ENCODE measurements at places on chromosomes 2 and 18.

DNA sequence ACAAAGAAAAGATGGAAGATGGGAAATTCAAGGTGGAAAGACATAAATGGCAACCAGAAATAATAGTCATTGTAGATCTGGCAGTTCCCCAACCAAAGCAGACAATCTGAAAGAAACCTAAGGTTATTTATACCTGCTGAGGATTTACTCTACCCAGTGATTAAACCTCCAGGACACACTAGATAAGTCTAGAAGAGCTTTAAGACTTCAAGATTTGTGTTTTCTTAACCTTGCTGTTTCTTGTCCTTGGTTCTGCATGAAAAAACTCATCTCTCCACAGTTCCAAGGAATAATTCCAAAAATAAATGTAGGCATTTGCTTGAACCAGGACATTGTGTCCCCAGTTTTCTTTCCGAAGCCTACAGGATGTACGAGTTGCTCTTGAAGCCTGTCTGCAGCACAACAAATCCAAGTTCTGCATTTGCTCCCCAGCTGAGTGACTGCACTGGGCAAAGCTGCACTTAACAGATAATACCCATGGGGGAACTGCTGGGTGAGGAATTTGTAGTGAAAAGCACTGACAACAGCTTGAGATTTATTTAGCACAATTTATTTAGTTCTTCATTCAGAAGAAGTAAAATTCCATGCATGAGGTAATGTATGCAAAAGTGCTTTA lies 19.8 kb downstream of the DTNA start:
- no peak for DNase-seq

DNA sequence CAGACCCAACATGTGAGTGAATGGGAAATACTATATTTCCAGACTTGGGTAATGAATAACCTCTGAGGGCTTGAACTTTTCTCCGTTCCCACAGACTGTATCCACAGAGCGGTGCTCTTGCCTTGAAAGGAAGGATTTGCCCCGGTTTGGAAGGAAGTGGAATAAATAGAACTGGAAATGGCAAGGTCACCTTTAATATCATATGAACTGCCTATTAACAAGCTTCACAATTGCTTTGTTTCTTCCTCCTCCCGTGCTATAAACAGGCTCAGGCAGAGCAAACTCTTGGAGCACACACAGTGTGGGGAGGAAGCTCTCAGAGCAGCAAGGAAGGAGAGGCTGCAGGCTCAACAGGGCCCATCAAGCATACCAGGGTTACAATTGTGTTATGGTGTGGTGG lies 28.5 kb upstream of the DARS1 start:
- DNase-seq = no peak

DNA sequence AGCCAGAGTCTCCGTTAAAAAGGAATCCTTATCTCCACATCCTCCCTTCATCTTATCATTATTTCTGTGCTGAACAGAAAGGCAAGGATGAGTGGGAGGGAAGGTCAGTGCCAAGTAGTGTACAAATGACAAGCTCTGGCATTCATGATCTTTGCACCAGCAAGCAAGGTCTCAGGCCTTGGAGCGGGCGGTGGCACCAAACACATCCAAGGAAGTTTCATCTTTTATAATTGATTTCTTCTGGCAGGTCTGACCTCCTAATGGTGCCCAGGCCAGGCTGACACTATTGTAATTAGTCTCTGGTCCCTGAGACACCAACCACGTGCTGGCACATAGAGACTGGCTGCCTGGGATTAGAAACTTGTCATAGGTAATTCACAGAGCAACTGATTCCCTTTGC lies 336.6 kb downstream of the EN1 start:
- no peak for DNase-seq

DNA sequence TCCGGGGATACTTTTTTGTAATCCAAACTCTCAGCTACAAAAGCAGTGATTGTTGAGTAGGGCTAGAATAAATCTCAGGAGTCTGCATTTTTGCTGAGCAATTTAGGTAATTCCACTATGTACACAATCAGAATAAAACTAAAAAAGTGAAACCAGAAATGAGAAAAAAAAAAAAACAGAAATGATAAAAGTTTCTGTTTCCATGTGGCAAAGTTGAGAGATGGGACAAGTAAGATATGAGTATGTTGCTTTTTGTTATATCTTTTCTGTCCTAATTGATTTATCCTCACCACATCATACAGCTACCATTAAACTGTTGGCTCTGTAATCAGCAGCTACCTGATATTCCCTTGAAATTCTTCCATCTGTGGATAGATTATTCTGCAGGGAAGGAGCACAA lies 92.7 kb downstream of the VWC2L start:
- no peak for DNase-seq

- DNase-seq = no peak
Observed at GRCh38 chr2:112597537-112598322, 13.3 kb downstream of the CHCHD5 start.

DNA sequence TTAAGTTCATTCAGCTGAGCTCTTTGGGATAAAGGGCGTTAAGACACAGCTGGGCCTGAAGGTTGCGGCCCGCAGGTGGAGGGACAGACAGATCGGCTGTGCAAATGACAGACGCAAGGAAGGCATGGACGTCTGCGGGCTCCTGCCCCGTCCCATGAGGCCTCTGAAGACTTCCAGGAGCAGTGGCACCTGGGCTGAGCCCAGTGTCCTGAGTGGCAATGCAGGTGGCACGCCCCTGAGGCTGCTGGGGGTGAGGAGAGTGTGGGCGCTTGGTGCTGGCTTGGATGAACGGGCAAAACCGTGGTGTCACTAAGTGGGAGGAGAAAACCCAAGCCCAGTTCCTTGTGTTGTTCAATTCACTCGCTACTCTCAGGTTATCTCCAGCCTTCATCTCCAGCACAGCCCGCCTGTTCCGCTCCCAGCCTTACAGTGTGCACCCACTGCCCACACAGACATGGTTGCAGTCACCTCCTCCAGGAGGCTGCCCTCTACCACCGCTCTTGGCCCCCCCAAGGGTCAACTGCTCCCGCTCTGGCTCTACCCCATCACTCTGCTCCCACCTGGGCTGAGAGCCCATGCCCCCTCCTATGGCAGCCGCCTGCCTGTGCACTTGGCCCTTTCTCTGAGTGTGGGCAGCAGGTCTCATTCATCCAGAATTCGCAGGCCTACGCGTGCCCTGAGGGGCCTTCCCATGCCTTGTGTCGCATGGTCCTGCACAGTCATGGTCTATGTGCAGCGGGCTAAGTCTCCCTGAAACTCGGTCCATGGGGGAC lies 50.3 kb downstream of the PTGR3 start:
- DNase-seq = no peak

DNA sequence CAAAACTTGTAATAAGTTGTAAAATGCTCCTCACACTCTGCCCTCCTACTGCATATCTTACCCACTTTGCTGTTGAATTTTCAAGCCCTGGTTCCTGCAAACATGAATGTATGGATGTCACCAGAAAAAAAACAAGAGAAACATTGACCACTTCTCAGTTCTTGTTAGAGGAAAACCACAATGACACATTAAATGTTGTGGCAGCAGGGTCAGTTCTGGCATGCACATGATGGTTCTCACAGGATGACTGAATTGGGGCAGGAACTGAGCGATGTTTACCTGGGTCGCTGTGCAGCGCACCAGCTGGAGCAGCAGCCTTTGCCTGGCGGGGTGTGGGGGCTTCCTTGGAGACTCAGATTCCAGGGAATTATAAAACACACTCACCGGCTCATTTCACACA lies 14.0 kb upstream of the PRKCE start:
- peak; percentile 26 for DNase-seq

DNA sequence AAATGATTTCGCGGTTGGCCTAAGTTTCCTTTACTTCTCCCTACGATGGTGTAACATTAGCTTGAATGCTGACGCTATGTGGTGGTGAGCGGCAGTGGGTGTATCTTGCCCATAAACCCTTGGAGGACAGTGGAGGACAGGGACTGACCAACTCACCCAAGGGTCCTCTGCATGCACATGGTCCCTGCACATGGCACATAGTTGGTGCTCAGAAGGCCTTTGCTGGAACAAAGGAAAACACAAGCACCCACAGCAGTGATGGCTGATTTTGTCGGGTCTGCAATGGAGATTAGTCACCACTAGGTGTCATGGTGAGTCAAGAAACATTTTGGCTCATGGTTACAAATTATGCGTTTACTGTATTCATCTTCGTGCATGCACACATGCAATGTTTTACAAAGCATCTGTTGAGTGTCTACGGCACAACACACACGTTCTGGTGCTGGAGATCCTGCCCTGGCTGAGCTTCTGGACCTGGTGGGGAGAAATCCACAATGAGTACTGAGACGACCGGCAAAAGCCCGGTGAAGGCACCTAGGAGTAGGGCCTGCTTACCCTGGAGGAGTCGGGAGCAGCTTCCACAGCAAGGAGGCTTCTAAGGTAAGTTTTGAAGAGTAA lies 44.0 kb downstream of the PDCL3 start:
- no peak for DNase-seq

- DNase-seq = peak; percentile 51
Observed at GRCh38 chr2:151478011-151478410, 68.3 kb downstream of the RIF1 start.

DNA sequence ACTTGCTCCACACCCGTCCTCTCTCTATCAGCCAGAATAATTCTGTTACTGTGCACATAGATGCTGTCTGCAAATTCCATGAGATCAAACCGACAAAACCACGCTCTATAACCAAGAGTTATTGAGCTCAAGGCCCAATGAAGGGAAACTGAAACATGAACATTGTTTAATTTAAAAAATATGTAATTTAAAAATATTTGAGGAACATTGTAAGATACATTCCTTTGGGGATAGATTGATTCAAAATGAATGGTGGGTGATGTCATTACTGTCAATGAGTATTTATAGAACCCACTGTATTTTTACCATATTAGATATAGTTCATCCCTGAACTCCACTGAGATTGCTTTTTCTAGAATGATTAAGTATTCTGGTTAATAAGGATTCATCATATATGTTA lies 50.4 kb downstream of the NCKAP5 start:
- DNase-seq = no peak

DNA sequence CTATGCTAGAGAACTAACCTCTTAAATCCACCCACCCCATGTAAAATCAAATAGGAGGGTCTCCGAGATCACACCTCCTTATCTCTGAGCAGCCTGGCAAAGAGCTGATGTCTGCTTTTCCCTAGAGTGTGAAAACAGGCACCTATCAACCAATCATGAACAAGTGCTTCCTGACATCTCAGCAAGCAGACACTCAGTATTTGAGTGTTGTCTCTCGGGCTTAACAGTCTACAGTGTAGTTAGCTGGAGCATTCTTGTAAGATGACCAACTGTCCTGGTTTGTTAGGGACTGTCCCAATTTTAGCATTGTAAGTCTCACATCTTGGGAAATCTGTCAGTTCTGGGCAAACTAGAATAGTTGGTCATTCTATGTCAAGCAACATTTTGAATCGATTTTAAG lies 26.4 kb downstream of the MARCHF4 start:
- DNase-seq = no peak

GRCh38 chr18:63098018-63098981 lies 221.3 kb downstream of the BCL2 start:
- no peak for DNase-seq

- no peak for DNase-seq
Observed at GRCh38 chr2:20935168-20935775, 108.6 kb downstream of the APOB start.

DNA sequence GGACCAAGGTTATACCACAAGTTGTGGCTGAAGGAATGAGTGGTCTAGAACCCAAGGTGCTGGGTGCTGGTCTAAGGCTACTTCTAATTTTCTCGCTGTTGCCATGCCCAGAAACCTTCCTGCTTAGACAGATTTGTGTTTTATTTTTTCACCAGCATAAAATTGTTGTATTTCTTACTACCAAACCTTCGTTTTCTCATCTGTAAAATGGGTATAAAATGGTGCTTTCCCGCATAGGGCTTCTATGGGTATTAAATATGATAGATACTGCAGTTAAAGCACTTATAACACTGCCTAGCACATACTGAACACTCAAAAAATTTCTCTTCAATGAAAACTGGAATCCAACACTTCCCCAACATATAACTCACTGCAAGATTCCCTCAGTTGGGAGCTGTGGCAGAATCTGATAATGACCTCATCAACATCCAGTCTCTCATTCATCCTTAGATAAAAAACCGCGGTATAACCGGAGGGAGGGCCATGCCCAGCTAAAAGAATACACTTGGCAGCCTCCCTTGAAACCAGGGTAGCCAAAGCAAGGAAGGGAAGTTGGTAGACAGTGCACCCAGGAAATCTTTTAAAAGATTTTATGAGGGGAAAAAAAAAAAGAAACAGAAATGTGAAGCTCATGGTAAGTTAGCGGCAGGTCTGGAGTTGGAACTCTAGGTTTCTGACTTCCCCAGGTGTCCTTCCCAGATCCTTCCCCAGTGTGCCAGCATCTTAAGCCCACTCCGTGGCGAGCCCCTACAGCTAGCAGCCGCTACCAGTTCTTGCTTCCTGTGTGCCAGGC lies 1.2 kb downstream of the NEMP2 start:
- DNase-seq = no peak

GRCh38 chr2:208129744-208130711 lies at the start of gene CRYGC:
CRYGC (minus strand) TSS chr2:208129828; CDS start chr2:208129792, 36 bp downstream.
- DNase-seq = no peak

DNA sequence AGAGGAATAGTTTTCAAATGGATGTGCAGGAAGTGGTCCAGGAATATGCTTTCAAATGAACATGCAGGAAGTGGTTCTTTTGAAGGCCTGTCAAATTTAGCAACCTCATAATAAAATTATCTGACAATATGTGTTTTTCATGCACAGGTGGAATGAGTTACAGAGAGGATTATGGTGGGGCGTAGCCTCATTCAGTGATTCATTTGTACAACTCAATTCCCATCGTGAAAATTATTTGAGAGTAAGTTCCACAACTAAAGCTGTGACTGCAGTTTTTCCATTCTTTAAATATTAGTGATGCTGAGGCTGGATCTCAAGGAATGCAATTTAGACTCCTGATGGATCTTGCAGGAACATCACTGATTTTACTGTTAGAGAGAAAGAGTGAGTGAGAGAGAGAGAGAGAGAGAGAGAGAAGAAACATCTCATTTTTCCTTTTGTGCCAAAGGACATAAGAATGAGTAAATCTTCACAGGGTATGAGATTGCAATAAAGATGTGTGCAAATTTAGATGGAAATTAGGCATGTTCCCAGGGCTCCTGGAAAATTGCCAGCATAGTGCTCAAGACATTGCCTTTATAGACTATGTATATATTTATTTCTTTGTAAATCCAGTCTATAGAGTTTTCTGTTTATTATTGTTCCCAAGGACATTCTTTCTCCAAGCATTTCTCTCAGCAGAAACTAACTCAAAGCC lies 394.9 kb upstream of the ZEB2 start:
- no peak for DNase-seq
